ENCODE measurements at places on chromosomes 16 and 17.

GRCh38 chr17:4234401-4234800, 29.4 kb downstream of the ANKFY1 start:
- peak; percentile 69 for DNase-seq

GRCh38 chr17:3475251-3475685, 529 bp upstream of the ASPA start:
- DNase-seq = no peak

DNA sequence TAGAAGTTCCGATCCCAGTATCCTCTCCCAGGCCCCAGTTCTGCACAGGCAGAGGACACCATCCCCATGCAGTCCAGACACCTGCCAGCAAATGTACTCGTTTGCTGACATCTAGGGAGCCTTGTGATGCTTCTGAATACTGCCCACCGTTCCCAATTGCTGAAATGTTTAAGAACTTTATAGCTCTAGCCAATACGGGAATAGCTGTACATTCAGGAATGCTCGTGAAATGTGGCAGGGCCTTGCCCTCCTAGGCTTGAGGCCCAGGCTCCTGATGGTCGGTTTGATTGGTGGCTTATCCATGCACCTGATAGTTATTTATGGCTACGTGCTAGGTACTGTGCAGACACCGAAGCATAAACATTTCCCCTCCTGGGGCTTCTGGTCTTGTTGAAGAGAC, 255.5 kb downstream of the PRKCA start:
- DNase-seq = no peak

DNA sequence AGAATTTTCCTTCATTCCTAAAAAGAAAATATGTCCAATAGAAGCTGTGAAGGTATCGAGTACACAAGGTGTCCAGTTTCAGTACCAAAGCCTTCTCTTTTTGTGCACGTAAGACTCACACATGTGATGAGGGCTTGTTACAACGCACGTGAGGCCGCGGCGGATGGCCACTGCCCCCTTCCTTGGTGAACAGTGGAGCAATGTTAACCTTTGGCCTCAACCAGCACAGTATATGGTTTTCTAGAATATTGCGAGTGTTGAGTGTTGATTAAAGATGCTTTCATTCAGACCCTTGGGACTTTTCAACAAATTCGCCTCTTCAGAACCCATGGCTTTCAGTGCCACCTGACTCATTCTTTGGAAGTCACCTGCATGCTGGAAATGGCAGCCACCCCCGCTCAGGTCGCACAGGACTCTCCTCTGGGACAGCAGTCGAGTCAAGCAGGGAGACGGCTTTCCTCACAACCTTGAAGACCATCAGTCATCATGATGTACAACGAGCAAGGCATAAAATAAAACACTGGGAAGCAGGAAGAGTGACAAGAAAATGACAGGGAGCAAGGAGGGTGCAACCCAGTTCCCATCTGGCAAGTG, 14.5 kb downstream of the MAP1LC3B start:
- DNase-seq = no peak

DNA sequence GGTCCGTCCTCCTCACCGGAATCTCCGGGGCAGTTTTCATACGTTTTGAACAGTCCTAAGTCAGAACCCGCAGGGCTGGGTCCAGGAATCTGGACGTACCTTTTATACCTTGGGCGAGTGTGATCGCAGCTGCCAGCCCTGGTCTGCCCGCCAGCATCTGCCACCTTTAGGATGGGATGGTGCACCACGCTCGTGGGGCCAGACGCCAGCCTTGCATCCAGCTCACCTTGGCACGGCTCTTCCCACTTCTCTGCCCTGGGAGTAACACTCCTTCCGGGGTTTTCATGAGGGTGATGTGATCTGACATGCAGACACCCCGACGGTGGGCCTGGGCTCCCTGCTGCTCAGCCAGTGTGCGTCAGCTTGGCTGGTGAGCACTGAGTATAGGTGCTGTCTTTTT, 66.6 kb upstream of the ZNF469 start:
- no peak for DNase-seq

DNA sequence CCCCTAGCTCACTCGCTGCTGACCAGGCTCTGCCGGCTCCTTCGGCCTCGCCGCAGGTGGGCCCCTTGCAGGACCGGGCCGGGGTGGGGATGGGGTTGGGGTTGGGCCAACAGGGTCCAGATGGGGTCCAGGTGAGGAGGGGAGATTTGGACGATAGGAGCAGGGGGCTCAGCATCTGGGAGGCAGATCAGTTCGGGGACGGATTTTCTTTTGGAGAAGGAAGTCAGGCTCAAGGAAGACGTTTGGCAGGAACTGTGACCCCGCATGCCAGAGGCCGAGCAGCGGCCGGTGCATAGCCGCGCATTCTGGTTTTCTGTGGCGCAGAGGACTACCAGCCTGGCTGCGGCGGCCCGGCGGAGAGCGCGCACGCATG, 845 bp upstream of the ALDOA start:
- DNase-seq = no peak

GRCh38 chr16:89121691-89122321, 28.2 kb downstream of the ACSF3 start:
- no peak for DNase-seq

DNA sequence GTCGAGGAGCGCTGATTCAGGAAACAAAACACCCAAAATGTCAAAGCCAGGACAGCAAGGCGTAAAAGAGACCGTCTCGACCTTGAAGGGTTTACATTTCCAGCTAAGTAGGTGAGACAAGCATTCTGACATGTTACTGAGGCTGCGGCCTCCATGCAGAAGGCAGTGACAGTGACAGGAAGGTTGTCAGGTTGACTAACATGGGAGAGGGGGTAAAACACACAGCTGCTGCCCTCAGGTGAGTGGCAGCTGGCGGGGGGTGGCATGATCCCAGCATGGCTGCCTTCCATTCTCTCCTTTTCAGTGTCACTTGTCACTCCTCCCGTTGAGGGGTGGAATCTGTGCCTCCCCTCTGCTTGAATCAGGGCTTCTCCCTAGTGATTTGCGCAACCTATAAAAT, 31.9 kb upstream of the CRHR1 start:
- DNase-seq = no peak

DNA sequence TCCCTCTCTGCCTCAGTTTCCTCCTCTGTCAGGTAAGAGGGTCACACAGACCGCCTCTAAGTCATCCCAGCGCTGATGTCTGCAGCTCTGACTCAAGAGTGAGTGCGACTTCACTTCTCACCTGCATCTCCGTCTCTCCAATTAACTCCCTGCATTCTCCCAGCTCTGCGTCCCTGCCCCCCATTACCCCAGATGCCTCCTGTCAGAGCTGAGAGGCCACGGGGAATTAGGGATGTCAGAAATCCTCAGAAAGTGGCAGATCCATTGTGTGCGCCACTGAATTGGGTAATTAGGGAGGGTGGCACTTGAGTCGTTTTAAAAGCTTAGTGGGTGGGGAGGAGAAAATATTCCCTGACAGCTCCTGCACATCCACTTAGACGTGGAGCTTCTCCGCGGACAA, 885.4 kb upstream of the EEF2KMT start:
- DNase-seq = no peak

GRCh38 chr17:47665655-47666054, 15.9 kb downstream of the KPNB1 start:
- no peak for DNase-seq

DNA sequence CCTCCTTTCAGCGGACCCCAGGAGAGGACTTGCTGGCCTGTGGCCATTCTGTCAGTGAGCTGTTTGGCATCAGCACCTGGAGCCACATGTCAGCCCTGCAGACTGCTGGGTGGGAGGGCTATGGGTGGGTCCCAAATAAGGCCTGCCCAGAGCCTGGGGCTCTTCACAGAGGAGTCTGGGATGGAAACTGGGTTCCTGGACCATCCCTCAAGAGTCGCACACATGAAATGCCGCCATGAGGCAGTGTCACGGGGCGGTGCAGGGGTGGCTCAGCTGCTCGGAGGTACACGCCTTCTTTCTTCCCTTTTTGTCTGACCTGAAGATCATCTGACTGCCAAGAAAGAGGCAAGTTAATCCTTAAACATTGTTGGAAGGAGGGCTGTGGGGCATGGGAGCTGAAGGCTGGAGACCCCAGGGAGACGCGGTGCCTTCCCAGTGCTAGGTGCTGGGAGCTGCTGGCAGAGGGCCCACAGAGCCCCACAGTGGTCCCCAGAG, 14.8 kb downstream of the MPRIP start:
- DNase-seq = no peak

DNA sequence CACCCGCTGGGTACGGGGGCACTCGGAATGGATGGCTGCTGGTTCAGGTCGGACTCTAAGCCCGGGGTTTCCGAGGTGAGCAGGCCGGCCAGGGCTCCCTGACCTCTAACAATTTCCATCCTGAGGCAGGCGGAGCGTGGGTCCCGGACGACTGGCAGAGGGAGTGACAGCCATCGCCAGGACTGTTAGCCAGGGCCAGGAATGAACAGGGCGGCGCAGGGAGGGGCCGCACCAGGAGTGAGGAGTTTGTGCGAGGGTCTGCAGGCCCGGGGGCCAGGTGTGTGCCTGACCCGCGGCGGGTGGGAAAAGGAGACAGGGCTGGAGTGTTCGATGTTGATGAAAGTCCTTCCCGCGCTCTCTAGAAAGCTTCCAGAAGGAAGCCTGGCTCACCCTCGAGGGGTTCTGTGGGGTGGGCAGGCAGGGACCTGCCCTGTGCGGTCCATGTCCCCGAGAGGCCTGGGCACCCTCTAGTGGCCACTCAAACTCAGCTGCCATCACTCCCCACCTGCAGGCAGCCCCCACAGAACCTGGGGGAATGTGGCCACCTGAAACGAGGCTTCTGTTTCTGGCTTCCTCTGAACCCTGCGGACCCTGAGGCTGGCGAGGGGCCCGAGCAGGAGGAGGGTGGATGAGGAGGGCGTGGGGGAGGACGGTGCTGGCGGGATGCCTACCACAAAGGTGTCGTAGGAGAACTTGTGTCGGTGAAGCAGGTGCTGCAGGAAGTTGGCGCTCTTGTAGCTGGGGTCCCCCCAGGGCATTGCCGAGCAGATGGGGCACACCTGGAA, 8.2 kb downstream of the RNF166 start:
- DNase-seq = no peak

- DNase-seq = no peak
Measured at GRCh38 chr17:31386542-31387075, 4.9 kb upstream of the RAB11FIP4 start.

DNA sequence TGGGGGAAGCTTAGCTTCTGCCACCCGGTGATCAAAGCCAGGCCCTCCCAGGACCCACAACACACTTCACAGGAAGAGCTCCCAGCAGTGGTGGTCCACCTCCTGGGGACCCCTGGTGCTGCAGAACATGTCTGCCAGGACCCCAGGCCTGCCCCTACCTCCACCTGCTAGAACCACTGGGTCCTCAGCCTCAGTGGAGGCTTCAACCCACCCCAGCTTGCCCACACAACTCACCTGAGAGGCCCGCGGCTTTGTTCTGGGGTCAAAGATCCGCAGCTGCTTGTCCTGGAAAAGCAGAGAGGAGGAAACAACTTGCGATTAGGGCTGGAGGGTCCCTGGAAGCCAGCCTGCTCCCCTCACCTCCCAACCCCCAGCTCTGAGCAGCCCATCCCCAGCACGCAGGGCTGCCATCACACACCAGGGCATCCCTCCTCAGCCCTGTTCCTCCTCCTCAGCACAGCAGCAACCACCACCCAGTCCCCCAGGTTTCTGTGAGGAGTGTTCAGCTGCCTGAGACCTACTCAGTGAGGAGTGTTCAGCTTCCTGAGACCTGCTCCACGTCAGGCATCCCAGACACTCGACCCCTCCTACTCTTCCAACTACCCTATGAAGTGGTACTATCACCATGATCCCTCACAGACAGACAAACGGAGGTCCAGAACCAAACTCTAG, 21.2 kb downstream of the CORO7 start:
- DNase-seq = no peak

- DNase-seq = no peak
Measured at GRCh38 chr17:48488548-48489106, 42.2 kb downstream of the HOXB1 start.

DNA sequence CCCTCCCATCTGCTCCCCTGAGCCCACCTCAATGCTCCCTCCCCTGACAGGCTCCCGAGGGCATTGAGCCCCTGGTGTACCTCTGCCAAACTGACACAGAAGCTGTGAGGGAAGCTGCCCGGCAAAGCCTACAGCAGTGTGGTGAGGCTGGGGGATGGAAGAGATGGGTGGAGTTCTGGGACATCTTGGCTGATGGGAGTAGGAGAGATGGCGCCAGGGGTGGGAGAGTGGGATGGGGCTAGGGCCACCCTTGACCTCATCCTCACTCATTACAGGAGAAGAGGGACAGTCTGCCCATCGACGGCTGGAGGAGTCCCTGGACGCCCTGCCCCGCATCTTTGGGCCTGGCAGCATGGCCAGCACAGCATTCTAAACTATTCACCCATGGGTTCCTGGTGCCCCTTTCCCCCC, 16.2 kb upstream of the CTCF start:
- no peak for DNase-seq

GRCh38 chr17:2090210-2090641, 35.3 kb downstream of the HIC1 start:
- no peak for DNase-seq

GRCh38 chr16:20614186-20615141, 38.3 kb upstream of the ACSM2B start:
- DNase-seq = no peak

- DNase-seq = no peak
Measured at GRCh38 chr16:9772526-9773225, 409.6 kb downstream of the GRIN2A start.

- no peak for DNase-seq
Measured at GRCh38 chr17:80660527-80661198, 116.0 kb downstream of the RPTOR start.

DNA sequence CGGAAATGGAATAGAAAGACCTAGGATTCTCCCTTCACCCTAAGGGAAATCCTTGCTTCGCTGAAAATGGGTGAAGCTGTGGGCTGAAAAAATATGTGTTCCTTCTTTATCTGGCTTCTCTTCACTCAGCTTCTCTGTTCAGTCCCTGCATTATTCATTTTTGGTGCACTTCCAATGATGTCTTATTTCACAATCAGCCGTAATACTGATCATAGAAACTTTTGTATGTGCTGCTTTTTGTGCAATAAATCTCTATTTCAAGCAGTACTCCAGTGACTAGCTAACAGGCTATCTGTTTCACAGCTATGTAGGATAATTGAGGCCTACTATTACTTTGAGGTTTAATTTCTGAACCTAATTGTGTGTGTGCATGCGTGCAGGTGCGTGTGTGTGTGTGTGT, 144.6 kb downstream of the FOXL1 start:
- DNase-seq = no peak

DNA sequence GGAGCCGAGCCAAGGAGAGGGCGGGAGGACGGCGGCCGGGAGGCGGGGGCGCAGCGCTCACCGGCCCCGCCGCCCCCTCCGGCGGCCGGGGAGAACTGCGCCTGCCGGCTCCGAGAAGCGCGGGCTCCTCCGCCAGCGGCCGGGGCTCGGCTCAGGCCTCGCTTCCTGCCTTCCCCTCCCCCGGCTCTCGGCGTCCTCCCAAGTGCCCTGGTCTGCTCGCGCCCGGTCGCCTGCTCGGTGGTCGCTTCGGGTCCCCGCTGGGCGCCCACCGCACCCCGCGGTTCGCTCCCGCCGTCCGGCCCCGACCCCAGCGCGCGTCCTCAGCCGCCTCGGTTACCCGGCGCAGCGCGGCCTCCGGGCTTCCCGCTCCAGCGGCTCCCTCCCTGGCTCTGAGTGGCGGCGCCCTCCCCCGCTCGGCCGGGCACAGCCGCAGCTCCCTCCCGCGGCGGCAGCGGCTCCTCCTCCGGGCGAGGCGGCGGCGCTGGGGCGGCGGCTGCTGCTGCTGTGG, 313 bp downstream of the UBTF start:
- DNase-seq = peak; percentile 73
